ENCODE measurements at places on chromosomes 12 and 14. TPM values are rescaled to one million over a fixed set of nuclear protein-coding genes. Genes with fewer than 3 reads are reported as not detected.

DNA sequence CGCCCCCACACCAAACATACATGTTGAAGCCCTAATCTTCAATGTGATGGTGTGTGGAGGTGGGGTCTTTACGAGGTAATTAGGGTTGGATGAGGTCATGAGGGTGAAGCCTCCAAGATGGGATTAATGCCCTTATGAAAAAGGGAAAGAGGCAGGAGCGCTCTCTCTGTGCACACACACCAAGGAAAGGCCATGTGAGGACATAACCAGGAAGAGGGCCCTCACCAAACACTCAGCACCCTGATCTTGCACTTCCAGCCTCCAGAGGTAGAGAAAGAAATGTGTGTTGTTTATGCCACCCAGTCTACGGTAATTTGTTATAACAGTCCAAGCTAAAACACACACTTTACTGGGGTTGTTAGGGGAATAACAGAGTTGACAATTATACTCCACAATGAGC, 14.6 kb upstream of the PITPNM2 start:
- DNase-seq: no peak

DNA sequence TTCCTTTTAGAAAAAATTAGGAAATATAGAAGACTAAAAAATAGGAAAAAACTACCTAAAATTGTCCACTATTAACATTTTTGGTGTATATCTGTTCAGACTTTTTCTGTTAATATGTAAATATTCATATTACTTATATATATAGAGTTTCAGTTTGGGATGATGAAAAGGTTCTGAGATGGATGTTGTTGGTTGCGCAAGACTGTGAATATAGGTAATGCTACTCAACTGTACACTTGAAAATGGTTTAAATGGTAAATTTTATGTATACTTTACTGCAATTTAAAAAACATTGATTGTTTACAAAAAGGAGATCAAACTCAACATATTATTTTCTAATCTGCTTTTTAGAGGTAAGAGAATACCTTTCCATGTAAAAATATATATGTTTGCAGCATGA, 200.9 kb downstream of the RAD51B start:
- no peak for DNase-seq

DNA sequence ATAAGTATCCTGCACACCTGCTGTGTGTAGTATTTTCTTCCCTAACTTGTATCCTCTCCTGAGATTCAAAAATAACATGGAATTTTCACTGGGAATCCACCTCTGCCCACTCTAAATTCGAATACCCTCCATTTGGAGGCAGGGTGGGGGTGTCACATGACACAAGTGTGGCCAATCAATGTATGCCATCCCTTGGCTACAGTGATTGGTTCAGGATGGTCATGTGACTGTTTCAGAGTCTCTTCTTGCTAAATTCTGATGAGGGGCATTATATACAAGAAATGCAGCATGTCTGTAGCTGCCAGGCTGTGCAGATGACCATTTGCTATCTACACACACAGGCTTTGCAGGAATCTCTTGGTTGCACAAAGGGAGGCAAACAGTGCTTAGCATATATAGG, 86.8 kb upstream of the TMEM132C start:
- no peak for DNase-seq

- no peak for DNase-seq
Observed at GRCh38 chr12:116790066-116790465, 52.0 kb downstream of the RNFT2 start.

- no peak for DNase-seq
Observed at GRCh38 chr12:117034249-117034648, 65.0 kb downstream of the TESC start.

The OR6C68 gene
- total RNA-seq: not detected

- DNase-seq: no peak
Observed at GRCh38 chr12:90940872-90941499, 14.0 kb downstream of the CCER1 start.

- DNase-seq: no peak
Observed at GRCh38 chr12:58202933-58203718, 261.8 kb downstream of the ATP23 start.

DNA sequence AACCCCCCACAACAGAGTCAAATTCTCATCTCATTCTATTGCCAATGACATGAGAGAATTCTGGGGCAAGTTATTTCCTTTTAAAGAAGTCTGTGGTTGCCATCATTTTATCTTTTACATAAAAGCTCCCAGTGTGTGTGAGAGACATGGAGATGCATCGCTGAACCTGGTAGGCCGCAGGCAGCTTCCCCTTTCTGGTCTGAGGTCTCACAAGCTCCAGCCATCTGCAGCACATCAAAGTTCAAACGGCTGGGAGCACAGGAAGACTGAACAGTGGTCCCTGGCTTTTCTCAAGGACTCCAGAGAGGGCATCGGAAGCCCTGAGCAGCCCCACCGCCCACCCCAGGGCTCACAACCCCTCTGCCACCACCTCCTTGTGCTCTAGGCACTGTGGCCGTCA, 141.7 kb downstream of the RIMBP2 start:
- peak; percentile 59 for DNase-seq

GRCh38 chr14:75361041-75361440, 66.8 kb upstream of the JDP2 start:
- DNase-seq: no peak

GRCh38 chr12:28574746-28575592, 384.7 kb downstream of the CCDC91 start:
- no peak for DNase-seq

DNA sequence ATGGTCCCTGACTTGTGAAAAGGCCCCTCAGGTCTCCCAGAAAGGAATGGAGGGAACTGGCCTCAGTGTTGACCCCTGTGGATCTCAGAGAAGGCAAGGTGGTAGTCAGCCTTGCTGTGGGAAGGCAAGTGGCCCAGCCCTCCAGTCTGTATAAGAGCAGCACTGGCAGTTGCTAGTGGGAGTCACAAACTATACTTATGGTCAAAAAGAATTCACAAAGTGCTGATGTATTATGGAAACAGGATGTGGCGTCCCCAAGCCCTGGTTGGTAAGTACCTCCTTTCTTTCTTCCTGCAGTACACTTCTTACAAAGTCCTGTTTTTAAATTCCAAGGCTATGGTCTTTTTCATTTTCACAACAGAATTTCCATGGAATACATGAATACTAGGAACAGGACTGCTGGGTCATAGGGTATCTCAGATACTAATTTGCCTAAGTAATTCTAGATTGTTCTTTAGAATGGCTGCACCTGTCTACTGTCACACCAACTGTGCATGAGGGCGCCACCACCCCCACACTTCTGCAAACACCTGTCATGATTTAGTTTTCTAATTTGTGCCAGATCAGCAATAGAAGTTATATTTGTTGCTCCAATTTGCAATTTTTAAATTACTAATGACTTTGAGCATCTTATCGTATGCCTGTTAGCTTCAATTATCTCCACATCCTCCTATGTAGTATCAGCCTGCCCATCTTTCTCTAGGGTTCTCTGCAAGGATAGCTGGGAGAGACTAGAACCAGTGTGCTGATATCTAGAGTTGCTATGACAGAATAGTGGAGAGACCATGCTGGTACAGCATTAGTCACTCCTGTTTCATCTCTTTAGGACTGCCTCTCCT, 40.7 kb upstream of the TMEM263 start:
- DNase-seq: peak; percentile 36

GRCh38 chr14:72631401-72631800, 262.5 kb downstream of the DPF3 start:
- DNase-seq: no peak

The GPD1 gene
- total RNA-seq: 0.26 TPM

The TBPL2 gene
- total RNA-seq: 0.41 TPM

The MCRS1 gene
- 67.9 TPM for total RNA-seq

The TMEM179 gene
- total RNA-seq: not detected

- no peak for DNase-seq
Observed at GRCh38 chr12:42099433-42099832, 45.2 kb downstream of the GXYLT1 start.

DNA sequence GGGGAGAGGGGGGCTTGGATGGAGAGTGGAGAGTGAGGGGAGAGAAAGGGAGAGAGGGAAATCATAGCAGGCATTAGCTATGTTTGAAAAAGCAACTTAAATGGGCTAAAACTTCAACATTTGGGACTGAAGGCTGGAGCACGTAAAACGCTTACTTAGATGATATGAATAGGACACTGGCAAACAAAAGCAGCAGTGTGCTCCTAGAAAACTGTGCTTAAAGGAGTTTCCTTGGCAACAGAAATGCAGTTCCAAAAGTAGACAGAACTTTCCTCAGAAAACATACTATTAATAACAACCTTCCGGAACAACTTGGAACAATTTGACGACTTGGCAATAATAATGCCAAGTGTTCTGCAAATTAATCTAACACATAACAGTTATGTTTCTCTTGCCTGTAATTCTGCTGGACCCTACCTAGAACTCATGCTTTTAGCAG, 235.5 kb upstream of the NPAS3 start:
- DNase-seq: no peak

DNA sequence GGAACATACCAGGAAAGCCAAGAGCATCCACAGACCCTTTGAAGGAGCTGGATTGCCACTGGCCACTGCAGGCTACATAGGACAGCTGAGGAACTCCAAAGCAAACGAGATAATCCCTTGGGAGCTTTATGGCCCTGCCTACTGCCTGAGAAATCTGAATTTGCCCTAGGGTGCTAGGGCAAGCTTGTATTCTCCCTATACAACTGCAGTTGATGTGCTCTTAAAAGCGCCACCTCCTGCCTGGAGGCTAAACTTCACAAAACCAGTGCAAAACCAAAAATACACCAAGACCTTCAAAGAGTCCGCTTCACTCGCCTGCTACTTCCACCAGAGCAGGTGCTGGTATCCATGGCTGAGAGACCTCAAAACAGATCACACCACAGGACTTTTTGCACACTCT, 99.6 kb upstream of the KRR1 start:
- DNase-seq: no peak

- no peak for DNase-seq
Observed at GRCh38 chr14:60650373-60650961, 1.2 kb upstream of the SIX1 start.

- peak; percentile 72 for DNase-seq
Observed at GRCh38 chr12:53159195-53159839, 21.2 kb upstream of the ZNF740 start.

GRCh38 chr12:94435511-94435927, 24.1 kb downstream of the CEP83 start:
- no peak for DNase-seq

DNA sequence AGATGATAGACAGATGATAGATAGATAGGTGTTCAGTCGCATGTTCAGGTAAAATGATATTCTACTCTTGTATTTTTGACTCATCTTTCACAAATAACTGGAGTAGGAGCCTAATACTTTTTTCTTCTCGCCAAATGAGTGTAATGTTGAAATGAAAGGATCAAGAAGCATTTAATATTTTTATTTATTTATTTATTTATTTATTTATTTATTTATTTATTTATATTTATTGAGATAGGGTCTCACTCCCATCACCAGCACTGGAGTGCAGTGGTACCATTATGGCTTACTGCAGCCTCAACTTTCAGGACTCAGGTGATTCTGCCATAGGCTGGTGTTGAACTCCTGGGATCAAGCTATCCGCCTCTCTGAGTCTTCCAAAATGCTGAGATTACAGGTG, 298.8 kb downstream of the KCNC2 start:
- no peak for DNase-seq

DNA sequence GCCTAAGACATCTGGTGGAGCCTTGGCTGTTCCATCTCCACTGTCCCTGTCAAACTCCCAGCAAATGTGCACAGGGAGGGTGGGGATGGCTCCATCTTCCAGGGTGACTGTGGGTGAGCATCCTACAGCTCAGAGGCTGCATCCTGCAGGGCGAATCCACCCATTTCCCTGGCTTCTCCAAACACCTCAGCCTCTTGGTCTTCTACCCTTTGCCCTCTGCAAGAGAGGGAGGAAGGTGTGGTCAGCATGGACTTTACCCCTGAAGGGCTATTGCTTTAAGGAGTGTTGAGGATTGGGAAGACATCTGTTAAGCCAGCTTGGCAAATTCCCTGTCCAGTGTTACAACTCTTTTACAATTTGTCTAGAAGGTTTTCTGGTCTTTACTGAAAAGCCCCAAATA, 23.1 kb upstream of the DGLUCY start:
- no peak for DNase-seq

The SPX gene
- total RNA-seq: not detected

GRCh38 chr14:90398841-90399540, 2.2 kb downstream of the CALM1 start:
- DNase-seq: no peak

- DNase-seq: no peak
Observed at GRCh38 chr14:65926504-65926903, 514.0 kb downstream of the FUT8 start.

DNA sequence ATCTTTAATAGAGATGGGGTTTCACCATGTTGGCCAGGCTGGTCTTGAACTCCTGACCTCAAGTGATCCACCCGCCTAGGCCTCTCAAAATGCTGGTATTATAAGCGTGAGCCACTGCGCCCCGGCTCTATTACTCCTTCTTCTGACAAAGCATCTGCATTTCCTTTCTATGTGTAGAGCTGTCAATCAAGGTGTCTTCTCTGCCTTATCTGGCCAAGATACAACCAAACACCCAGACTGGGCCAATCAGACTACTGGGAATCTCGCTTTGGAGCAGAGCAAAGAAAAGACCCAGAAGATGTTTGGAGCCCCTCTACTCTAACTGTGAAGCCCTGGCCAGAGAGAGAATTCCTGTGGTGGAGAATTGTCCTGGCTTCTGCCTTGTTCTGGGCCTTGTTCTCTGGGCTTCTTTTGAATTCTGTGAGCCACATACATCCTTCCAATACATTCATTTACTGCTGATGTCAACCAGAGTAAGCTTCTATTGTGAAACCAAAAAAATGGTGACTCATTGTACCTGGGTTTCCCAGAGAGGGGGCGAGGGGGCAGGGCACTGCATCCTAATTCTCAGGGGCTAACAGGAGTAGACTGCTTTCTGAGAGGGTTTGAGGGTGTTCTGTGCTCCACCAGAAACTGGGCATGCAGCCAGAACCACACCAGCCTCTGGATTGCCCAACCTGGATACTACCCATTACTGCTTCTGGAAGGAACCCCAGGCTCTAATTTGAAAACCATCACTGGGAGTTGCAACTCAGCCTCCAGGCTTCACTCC, 18.8 kb upstream of the FLVCR2 start:
- DNase-seq: no peak

GRCh38 chr14:92783813-92784431, 10.2 kb upstream of the GOLGA5 start:
- no peak for DNase-seq
